ENCODE measurements at places on chromosomes 7 and 10. TPM values are rescaled to one million over a fixed set of nuclear protein-coding genes. Genes with fewer than 3 reads are reported as not detected.

RASA4B gene
- total RNA-seq = 7.7 TPM

CTNNA3 gene
- 0.03 TPM for total RNA-seq

PARD3 gene
- total RNA-seq = 51.8 TPM

VAX1 gene
- not detected for total RNA-seq

PLPP4 gene
- total RNA-seq = 4.3 TPM
